ENCODE measurements at places on chromosomes 12 and 14.

GRCh38 chr14:41916313-41916712, 309.6 kb downstream of the LRFN5 start:
- DNase-seq, result no peak

DNA sequence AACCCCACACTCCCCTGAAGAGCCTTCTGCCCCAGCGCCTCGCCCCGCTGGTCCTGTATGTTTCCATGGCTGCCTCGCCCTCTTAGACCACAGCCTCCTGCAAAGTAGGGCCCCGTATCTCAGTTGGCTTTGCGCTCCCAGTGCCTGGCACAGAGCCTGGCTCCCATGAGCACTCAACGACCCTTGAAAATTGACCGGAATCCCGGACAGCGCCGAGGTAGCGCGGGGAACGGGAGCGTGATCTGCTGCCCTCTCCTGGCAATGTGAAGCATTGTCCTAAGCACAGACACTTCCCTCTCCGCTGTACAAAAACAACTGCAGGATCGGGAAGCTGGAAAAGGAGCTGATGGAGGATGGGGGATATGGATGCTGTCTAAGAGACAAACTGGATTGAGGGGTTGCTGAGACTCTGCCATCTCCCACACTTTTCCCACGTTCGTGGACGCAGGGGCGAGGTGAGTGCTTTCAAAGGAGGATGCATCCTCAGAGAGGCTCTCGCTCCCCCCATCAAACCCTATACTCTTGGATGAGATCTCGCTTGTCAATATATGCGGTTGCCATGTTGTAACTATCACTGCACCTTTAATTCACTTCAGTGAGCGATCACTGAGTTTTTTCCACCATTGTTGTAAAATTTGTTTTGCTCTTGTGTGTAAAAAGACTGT, 10.7 kb upstream of the FKBP4 start:
- DNase-seq, result peak; percentile 16

GRCh38 chr14:91012045-91012444, 48.4 kb downstream of the RPS6KA5 start:
- DNase-seq, result no peak

- no peak for DNase-seq
These were observed 62.6 kb downstream of the DCAF5 start for GRCh38 chr14:69090187-69090789.

- DNase-seq, result peak; percentile 37
These were observed 42.5 kb downstream of the SMIM41 start for GRCh38 chr12:52121824-52122539.

DNA sequence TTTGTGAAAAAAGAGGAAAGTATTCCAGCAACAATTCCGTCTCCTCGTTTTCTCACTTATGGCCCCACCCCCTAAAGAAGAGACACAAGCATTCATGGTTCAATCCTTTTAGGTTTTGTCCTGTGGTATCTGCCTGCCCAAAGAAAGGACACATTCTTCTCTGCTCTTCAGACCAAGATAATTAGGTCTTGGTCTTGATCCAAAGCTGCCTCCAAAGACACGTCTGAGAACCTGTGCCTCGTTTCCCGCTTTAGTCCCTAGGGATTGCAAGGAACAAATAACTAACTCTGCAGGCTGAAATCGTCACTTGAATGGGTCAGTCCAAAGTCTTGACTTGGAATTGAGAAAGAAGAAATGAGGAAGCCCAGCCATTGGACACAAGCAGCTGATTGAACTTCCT, 202.7 kb upstream of the FAR2 start:
- DNase-seq, result no peak

- DNase-seq, result no peak
These were observed 414 bp upstream of the CDK17 start for GRCh38 chr12:96400631-96401075.

- no peak for DNase-seq
These were observed 201.9 kb upstream of the RBM19 start for GRCh38 chr12:114168061-114168460.

GRCh38 chr14:73254247-73255004, 17.1 kb downstream of the PAPLN start:
- DNase-seq, result no peak

- no peak for DNase-seq
These were observed 318.2 kb downstream of the BCL11B start for GRCh38 chr14:98953551-98954348.

DNA sequence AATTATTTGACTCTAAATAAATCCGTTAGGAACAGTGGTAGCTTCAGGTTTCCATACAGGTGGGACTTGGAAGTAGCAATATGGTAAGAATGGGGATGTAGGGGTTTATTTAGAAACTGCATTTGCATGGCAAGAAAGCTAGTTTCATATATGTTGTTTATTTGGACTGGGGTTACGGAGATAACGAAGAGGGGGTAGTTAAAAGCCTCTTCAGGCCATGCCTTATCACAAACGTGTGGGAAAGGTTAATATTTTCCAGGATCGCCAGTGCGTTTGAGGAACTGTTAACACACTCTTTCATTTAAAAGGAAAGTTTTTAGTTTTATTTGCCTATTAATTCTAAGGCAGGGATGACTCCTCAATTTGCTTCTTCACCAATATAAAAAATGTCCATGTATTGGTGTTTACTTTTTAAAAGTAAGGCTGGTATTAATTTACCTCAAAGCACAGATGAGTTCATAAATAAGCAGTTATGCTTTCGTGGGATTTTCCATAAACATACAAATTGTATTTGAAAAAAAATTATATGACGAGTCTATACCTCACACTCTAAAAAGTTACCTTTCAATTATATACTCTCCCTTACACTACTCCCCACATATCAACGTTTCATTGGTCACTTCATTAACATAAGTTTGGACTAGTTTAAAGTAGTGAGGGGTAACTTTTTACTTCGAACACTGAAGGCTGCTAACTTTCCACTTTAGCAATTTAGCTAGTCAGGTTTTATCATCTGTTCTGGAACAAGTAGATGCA, 814 bp downstream of the RAB2B start:
- DNase-seq, result no peak

- DNase-seq, result no peak
These were observed 17.1 kb downstream of the POU6F1 start for GRCh38 chr12:51200806-51201205.

GRCh38 chr14:99777951-99778350, 15.3 kb upstream of the EML1 start:
- DNase-seq, result no peak

- no peak for DNase-seq
These were observed 54.4 kb upstream of the RFLNA start for GRCh38 chr12:124240493-124240892.

DNA sequence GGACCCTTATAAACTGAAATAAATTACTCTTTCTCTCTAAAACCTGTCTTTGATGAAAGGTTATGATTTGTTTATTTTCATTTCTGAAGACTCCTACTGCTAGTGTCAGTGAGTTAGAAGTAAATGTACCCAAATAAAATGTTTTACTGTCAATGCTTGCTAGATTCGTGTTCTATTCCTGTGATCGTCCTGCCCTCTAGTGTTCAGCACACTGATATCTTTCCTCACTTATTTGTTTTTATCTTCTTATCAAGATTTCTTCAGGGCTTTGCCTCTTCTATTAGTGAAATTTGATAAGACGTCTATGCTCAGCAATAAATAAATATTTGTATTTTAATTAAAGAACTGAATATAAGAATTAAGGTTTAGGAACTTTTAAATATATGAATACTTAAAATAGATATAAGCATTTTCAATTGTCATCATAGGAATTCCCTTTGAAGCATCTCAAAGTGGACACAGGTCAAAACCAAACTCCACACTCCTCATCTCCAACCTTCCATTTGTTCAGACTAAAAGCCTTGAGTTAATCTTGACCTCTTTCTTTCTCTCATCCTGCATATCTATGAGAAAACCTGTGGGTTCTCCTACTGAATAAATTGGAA, 75.8 kb downstream of the C12orf50 start:
- DNase-seq, result no peak

GRCh38 chr14:67817750-67818438, 1.5 kb upstream of the ZFYVE26 start:
- no peak for DNase-seq

GRCh38 chr12:124143726-124144125, 151.2 kb upstream of the RFLNA start:
- no peak for DNase-seq

DNA sequence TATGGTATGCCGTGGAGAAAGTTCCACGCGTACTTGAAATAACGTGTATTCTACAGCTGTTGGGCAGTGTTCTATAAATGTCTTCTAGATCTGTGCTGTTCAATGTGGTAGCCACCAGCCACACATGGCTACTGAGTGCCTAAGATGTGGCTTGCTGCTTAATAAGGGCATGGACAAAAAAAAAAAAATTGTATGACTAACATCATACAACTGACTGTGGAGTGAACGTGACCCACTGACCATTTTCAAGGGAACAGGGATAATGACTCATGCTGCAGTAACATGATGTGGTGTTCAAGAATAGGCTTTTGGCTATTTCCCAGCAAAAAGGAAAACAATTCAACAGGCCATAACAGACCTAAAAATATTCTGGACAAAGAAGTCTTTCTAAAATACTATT, 13.0 kb downstream of the ATG14 start:
- no peak for DNase-seq

DNA sequence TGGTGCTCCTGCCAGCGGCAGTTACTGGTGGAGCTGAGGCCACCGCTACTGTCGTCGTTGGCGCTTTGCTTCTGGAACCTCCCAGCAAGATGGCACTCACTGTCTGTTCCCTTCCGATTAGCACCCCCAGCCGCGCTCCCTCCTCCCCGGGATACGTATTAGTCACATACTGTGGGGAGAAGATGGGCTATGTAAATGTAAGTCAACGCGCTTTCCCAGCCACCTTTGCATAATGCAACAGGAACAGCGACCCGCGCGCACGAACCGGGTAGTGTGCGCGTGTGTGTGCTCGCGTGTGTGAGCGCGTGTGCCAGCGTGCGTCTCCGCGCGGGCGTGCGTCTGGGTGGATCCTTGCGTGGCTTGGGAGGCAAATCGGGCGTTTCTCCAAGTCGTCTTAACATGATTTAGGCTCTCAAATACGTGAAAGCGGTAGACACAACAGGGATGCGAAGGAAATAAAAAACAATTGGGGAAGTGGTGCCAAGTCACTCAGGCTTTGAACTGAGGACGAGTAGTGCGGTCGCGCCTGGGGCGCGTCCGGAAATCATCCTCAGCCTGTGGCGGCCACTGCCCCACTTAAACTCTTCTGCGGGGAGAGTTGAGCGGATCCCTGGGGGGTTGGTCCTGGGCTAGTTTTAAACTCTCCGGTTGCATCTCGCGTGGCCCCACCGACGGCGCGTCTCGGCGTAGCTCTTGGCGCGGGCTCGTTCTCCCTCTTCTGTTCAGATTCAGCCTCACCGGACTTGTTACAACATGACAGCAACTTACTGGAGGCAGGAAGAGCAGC, 1.8 kb downstream of the FLRT2 start:
- no peak for DNase-seq

GRCh38 chr12:88227263-88227662, 85.2 kb downstream of the TMTC3 start:
- DNase-seq, result no peak

GRCh38 chr12:65699251-65699650, 125.0 kb upstream of the HMGA2 start:
- DNase-seq, result no peak
